ENCODE measurements at places on chromosomes 1 and 21.

DNA sequence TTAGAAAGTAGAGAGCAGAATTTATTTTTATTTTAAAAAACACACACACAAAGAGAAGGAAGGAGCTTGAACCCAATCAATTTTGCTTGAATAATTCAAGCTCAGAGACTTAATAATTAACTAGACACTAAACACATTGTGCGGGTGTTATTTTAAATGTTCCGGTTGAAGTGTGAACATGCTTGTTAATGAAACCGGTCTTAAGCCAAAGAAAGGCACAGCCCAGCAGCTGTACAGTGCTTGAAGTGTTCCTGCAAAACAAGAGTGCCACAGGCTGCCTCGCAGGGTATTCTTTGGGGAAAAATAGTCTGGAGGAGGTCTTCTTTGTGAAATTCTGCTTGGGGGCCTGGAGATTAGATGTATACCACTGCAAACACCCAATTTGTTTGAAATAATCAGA, 2.2 kb upstream of the CDC42BPA start:
- DNase-seq, result no peak

DNA sequence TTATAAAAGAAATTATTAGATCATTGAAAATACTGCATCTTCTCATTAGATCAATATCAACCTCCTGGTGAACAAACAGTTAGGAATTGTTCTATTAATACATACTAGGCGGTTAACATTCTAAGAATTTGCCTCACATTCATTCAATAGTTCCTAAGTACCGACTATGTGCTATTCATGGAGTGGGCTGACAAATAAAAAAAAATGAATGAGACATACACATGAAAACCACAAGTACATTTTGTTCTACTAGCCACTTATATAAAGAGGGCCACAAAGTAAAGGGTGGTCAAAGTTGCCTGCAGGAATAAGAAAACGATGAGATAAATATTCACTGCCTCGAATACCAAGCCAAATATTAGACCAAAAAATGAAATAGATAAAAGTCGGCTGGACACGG, 294.4 kb downstream of the SDCCAG8 start:
- DNase-seq, result no peak

GRCh38 chr1:21865609-21865942, 53.5 kb downstream of the LDLRAD2 start:
- DNase-seq, result no peak

- no peak for DNase-seq
Observed at GRCh38 chr1:205270764-205271163, 43.0 kb downstream of the TMCC2 start.

- DNase-seq, result no peak
Observed at GRCh38 chr1:94105957-94106529, 14.9 kb downstream of the ABCA4 start.
